ENCODE measurements at places on chromosomes 2 and 18.

- DNase-seq = no peak
These were observed 7.1 kb downstream of the ZNF532 start for GRCh38 chr18:58871514-58872420.

- DNase-seq = no peak
These were observed 190.0 kb upstream of the SESTD1 start for GRCh38 chr2:179454443-179455171.

GRCh38 chr2:182672466-182673165 is 43.4 kb upstream of the DNAJC10 start:
- no peak for DNase-seq

DNA sequence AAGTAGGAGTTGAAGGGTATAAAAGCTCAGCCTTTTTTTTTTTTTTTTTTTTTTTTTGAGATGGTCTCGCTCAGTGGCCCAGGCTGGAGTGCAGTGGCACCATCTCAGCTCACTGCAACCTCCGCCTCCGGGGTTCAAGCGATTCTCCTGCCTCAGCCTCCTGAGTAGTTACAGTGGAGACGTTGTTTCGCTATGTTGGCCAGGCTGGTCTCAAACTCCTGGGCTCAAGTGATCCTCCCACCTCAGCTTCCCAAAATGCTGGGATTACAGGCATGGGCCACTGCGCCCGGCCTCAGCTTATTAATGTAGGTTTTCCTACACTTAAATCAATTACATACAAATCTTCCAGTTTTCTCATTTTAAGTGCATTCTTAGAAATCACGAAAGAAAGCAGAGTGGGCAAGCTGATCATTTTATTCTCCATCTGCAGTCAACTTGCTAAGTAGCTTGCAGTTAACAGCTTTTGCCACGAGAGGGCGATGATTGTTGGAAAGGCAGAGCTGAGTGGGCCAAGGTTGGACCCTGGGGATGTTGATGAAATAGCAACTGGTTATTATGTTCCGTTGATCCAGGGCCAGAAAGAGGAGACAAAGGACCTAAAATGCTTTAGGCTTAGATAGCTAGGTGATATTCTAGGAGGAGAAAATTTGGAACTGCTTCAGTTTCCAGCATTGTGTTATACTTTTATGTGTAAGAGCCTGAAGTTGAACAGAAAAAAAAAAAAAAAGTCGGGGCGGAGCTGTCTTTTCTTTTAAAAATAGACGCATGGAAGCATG is 234.4 kb upstream of the EPAS1 start:
- peak; percentile 75 for DNase-seq

- DNase-seq = peak; percentile 92
These were observed 59.1 kb downstream of the TNS1 start for GRCh38 chr2:217943446-217944321.

GRCh38 chr18:67417864-67418523 is 98.5 kb downstream of the DSEL start:
- DNase-seq = no peak

GRCh38 chr2:156505696-156506095 is 69.5 kb downstream of the GPD2 start:
- DNase-seq = no peak

DNA sequence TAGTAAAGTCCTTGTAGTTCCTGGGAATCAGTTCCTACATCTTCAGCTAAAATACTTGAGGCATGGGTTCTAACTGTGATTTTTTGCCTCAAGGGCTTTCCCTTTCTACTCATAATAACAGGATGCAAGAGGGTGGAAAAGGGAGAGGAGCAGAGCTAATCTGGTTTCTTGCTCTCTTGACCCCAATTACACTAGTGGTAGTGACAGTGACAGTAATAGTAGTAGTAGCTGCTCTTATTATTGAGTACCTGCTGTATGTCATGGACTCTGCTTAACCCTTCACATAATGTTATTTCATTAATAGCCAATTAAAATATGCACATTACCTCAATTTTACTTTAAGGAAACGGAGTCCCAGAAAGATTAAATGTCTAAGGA is 214.8 kb upstream of the HNRNPA3 start:
- no peak for DNase-seq

DNA sequence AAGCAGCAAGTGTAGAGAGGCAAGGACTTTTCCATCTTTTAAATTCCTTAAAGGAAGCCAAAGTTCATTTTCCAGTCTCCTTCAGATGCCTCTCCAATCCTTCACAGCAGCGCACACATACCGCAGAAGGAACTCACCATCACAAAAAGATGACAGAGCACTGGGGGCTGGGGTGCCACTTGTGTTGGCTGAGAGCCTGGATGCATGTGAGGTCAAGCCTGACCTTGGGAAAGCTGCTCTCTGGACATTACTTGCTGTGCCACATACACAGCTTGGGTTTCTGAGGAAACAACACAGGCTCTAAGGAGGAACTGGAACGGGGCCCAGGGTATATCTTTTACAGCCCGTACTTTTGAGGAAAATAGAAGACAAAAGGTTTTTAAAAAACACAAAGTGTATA is 364.3 kb upstream of the MEX3C start:
- DNase-seq = peak; percentile 55

All from left ventricle myocardium superior (tissue), 1 donor.